ENCODE measurements at places on chromosomes 2 and 18.
A peak's percentile ranks its signal among the peaks of the same experiment; 100 is the strongest.

- no peak for DNase-seq
Observed at GRCh38 chr2:37636381-37637066, 34.9 kb downstream of the CDC42EP3 start.

DNA sequence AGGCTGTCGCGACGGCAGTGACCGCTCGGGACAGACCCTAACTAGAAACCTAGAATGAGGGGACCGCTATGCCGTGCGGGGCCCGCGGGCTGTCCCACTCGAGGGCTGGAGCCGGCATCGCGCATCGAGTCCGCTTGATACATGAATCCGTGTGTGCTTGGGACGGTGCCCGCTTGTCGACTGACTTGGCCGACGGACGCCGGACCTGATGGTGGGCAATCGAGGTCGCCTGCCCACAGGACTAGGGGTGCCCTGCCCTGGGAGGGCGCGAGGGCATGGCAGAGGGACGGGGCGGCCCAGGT is 749 bp upstream of the PTMA start:
- DNase-seq: peak; percentile 52

GRCh38 chr2:85188852-85189251 is 55.7 kb downstream of the TCF7L1 start:
- DNase-seq: no peak

GRCh38 chr2:36355151-36355889 is at the start of gene CRIM1:
TSS of gene CRIM1 (plus strand) at chr2:36355778. CDS start at chr2:36356293, 515 bp downstream.
- DNase-seq: peak; percentile 94

DNA sequence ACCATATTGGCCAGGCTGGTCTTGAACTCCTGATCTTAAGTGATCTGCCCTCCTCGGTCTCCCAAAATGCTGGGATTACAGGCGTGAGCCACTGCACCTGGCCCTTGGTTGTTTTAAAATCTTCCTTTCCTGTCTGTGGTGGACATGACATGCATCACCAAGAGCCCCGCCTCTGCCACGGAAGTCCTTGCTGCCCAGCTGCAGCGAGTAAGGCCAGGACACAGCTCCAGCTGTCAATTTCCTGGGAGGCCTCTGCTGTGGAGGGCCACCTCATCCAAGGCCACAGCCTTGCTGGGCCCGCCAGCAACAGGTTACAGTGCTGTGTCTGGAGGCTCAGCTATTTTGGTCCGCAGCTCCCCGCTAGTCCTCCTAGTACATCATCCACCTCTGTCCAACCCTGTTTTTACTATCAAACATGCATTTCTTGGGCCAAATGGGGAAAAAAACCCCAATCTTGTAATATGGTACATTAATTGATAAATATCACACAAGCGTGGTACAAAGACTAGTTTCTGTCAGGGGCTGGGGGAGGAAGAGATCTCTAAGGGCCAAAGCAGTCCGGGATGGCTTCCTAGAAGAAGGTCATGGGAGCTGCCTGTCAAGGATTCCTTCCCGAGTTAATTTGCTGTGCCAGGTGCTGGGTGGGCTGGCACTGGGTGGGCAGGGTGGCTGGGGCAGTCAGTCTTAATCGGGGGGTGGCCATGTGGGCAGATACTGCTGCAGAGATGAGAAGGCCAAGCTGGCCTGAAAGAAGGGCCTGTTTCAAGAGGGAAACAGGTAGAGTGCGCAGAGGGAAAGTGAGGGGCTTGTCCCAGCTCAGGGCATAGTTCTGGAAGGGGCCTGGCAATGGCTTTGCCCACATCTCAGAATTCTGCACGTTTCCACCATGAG is 100.5 kb downstream of the INHBB start:
- no peak for DNase-seq

GRCh38 chr2:181324912-181325311 is 132.3 kb upstream of the ITGA4 start:
- DNase-seq: no peak

- no peak for DNase-seq
Observed at GRCh38 chr2:238810321-238810720, 37.6 kb upstream of the TWIST2 start.

GRCh38 chr2:190405070-190405469 is 3.1 kb upstream of the MFSD6 start:
- DNase-seq: no peak

- no peak for DNase-seq
Observed at GRCh38 chr2:173720306-173720705, 244.9 kb downstream of the SP3 start.

DNA sequence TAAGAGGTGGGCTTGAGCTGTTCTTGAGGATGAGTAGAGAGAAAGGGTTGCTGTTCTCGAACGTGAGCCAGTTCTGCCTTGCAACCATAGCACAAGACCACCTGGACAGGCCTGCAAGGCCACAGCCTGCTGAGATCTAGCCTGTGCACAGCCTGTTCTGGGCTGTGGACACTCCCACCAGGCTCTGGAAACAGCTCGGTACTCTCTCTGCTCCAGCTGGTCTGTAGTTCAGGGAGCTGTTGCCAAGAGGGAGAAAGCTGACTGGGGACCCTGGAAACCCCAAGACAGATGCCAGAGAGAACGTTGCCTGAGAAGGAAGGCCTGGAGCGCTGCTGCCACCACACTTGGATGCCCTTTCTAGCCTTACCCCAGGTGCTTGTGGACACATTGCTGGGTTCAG is 69.8 kb downstream of the CTIF start:
- no peak for DNase-seq

DNA sequence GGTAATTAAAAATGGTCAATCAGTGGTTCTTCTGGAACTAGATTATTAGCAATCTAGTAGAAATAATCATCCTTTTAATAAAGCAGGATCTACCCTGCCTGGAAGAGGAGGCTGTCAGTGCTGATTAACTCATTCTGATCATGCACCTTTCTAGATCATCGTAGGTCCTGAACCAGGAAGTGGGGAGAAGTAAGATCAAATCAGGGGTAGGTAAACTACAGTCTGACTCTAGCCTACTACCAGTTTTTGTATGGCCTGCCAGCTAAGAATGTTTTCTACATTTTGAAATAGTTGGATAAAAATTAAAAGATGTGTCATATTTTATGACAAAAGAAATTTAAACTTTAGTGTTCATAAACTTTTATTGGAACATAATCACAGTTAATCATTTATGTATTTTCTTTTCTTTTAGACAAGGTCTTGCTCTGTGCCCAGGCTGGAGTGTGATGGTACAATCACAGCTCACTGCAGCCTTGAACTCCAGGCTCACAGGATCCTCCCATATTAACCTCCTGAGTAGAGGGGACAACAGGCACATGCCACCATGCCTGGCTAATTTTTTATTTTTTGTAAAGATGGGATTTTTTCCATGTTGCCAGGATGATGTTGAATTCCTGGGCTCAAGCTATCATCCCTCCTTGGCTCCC is 36.1 kb downstream of the C18orf54 start:
- no peak for DNase-seq

GRCh38 chr18:48774941-48775340 is 175.8 kb downstream of the SMAD7 start:
- no peak for DNase-seq

GRCh38 chr2:135909976-135910375 is 33.7 kb upstream of the MCM6 start:
- DNase-seq: peak; percentile 83

DNA sequence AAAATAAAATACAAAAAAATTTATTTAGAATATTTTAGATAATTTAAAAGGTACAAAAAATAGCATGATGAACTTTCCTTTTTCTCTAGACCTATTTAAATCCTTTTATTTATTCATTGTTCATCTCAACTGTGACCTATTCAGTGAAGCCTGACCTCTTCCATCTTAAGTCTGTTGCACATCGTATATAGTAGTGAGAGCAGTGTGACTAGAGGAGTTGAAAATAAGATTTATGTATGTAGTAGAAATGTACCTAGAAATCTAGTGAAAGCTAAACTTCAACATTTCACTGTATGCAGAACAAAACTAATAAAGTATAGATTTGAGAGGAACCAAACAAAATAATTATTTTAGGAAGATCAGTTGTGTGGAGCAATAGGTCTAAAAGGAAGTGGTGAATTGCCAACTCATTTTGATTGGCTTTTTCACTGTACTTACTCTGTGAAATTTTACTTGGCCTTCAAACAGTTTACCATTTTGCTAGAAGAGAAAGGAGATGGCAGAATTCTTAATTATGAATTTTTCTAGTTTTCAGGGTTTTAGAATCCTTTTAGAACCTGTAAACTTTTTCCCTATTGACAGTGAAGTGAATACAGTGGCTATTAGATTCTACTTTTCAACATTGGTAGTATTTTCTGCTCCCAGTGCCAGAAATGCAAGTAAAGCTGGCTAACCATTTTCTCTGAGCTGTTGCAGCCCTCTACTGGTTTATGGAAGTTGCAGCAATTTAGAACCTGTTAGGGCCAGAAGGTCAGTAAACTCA is 11.0 kb downstream of the ANKRD12 start:
- peak; percentile 85 for DNase-seq

GRCh38 chr2:201915446-201915845 is 109.1 kb downstream of the CDK15 start:
- DNase-seq: no peak

GRCh38 chr18:21069468-21069867 is 42.1 kb downstream of the ROCK1 start:
- DNase-seq: no peak

DNA sequence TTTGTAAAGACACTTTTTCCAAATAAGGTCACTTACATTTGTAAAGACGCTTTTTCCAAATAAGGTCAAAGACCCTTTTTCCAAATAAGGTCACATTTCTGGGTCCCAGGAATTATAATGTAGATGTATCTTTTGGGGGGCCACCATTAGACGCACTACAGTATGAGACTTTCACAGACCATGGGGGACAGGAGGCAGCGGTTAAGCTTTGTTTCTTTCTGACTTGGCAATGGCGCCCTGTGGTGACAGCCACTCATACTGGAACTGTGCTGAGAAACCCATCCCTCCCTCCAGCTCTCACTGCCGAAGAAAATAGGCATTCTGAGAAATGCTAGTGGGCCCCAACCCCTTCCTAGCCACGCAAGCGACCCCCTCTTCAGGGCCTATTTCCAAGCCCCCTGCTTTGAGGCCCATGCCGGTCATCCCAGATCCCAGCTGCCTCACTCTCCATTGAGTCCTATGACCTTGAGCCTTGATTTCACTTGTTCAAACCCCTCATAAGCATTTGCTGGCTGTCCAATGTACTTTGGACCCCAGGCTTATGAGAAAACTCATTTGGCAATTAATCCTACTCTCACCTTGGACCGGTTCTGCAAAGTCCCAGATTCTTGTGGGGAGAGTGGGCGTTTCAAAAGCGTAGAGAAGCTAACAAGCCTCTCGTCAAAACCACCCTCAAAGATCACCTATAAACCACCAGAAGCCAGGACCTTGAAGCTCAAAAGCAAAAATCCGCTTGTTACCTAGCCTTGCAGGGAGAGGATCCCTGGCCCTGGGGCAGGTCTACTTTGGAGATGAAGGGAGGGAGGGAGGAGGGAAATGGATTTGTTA is 11.3 kb upstream of the SPATA3 start:
- no peak for DNase-seq

DNA sequence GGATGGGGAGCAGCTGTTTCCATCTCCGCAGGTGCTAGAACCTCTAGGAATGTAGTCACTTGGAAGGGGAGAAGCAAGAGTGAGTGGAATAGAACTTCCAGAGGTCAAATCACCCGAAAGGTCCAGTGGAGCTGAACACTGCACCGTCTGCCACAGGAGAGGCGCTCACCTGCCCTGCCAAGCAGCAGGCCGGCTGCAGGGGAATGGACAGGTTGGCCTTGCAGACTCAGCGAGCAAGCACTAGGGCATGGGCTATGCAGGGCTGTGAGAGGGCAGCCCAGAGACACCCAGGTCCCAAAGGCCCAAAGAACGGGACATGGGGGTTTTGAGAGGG is 214.2 kb downstream of the TNS1 start:
- no peak for DNase-seq

DNA sequence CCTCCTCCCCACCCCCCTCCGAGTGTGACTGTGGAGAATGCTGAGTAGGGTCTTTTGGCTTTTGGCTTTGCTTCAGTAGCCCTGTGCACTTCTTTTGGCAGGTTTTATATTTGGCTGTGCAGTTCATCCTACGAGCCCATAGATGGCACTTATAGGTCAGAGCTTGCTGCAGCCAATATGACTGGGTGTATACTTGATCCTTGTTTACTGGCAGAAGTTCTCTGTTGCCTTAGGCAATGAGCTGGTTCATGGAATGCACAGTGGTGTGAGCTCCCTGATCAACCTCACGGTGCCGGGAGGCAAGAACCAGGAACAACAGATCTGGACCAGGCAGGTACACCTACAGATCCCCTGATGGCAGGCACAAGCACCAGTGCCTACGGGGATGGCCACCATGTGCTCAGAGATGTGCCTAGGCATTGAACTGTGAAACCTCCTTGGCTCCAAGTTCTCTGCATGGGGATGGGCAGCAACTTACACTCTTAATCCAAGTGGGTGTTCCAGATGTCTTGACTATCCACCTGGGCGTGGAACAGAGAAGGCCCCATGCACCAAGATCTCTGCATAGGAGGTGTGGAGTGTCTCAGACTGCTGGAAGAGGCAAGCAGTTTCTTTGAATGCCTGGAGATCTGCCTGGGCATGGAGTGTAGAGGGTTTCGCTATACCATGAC is 190.4 kb downstream of the KIAA1328 start:
- DNase-seq: no peak

GRCh38 chr2:130884503-130884902 is 47.8 kb downstream of the ARHGEF4 start:
- no peak for DNase-seq

GRCh38 chr2:197940382-197940781 is 136.0 kb downstream of the PLCL1 start:
- DNase-seq: peak; percentile 3

DNA sequence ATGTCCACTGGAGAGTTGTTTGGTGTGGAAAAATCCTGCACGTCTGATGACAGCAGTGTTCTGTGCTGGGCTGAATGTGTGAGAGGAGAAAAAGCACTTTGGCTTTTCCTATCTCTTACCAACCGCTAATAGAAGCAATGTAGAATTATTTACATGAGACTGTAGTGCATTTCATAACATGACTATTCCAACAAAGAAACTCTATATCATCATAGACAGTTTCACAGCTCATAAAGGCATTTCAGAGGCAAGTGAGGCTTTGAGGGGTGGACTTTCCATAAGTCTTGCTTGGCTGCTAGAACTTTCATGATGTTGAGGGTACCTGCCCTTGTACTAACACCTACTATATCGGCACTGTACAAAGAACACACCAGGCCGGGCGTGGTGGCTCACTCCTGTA is 345.1 kb upstream of the RAB12 start:
- DNase-seq: no peak

DNA sequence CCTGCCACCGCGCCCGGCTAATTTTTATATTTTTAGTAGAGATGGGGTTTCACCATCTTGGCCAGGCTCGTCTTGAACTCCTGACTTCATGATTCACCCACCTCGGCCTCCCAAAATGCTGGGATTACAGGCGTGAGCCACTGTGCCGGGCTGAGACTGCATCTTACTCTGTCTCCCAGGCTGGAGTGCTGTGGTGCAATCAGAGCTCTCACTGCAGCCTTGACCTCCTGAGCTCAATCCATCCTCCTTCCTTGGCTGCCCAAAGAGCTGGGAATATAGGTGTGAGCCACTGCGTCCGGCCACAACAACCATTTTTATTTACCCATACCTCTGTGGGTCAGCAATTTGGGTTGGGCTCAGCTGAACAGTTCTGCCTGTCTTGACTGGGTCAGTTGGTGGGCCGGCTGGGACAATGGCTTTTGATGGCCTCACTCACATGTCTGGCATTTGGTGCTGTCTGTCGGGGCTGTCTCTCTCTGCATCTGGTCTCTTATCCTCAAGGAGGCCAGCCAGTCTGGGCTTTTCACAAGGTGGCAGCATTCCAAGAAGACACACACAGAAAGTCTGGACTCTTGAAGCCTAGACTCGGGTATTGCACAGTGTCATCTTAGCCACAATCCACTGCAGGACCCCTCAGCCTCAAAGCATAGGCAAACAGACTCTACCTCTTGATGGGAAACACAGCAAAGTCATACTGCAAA is 116.8 kb upstream of the GATA6 start:
- DNase-seq: no peak

Measured in adipocyte (in vitro differentiated cells).